ENCODE measurements at places on chromosomes 5 and 9.

DNA sequence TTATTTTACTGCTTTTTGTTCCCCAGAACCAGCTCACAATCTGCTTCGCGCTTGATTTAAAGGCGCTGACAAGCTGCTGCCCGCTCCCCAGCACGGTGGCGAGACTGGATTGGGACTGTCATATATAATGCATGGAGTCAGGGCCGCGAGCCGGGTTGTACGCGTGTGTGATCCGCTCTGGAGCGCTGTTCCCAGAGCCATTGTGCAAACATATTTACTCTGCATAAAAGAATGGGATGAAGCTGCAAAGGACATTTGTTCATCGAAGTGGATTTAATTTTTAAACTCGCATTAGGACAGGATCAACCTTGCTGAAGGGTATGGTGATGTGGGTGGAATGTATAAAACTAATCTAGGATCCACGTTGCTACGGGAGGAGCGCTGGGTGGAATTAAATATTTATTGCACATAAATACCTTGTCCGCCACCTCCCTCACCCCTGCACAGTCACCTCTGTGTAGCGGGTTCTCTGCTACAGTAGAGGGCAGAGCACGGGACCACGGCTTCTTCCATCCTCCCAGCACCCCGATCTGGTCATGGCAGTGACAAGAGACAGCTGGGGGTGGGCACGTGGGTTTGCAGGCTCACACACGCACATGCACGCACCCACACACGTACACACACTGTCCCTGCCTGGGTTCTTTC, 18.1 kb upstream of the FCN1 start:
- DNase-seq = no peak

DNA sequence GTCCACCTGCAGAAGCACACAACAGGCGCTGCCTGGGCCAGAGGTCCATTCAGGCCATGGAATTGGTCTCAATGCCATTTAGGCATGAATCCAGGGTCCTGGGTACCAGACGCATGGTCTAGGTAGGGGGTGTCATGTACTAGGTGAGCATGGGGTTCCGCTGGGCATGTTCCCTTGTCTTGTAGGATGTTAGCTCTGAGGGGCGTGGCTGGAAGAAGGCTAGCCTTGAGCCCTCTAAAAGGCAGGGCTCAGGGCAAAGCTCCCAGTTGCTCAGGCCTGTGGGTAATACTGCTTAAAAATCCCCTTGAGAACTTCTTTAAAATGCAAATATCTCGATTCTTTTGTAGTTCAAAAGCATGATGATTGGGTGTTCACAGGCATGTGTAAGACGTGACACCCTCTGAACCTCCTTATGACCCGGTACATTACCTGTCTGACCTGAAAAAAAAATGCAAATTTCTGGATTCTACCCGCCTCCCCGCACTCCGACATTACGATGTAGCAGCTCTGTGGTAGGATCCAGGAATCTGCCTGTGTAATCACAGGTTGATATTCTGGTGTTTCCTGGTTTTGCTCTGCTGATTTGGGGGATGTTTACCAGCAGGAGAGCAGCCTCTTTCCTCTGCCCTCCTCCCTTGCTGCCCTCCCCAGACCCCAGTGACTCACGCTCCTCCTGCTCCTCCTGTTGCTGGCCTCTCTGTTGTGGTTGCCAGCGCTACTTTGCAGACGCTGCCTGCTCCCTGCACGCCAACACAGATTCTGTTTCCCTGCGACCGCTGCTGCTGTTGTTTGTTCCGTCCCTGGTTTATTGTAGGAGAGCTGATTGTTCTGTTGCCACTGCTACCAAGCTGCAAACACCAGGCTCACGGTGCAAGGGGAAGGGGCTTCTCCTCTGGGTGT, 5.7 kb downstream of the TMC1 start:
- DNase-seq = peak; percentile 60

DNA sequence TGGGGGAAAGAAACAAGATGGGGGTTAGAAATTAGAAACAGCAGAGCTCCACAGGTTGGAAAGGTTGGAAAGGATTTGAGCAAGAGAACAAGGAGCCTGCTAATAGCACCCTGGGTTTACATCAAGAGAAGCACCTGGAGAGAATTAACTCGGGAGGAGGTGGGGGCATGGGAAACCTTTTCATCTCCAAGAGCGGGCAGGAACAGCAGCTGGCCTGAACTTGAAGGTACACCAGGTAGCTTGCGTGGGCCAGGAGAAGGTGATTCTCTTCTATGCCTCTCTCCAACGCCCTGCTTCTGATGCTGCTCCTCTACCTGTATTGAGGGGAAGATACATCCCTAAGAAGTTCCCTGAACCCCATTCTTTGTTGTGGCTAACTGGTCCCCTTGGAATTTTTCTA, 37.1 kb upstream of the GLRX start:
- DNase-seq = no peak

DNA sequence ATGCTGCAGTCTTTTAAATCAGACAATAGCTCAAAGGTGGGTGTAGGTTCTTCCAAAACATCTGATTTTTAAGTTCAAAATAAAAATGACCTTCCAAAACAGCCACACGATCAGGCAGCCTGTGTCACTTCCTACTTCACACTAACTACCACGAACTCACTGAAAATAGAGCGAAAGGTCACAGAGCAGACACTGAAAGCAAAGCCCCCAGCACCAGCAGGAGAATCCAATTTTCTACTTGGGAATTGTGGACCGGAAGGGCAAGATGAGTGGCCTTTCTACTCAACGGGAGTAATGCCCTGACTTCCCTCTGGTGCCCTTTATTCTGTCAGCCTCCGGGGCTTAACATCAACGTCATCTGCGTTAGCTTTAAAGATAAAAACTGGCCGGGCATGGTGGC, 107.8 kb upstream of the FAM120A start:
- no peak for DNase-seq

DNA sequence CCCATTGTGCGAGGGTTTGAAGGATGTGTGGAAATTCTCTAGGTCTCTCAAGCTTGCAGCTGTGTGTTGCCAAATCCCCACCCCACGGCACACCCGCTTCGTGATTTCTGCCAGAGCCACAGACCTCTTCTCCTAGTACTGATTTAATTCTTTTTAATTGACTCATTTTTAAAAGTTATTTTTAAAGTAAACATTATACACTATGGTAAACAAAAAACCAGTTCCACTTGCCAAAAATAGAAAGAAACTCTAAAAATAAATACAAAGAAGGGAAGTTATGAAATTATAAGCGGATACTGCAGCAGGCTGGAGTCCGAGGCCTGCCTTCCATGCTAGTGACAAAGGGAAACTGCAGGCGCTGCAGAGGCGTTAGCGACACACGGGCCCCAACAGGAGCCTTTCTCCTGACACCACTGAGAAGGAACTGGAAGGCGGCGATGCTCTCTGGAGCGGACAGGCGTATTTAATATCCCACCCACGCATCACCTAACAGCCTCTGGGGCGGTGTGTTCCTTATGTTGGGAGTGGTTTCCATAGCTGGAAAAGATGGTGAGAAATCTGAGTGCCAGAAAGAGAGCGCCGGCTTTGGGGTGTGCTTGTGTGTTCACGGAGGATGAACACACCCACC, 122.5 kb downstream of the COL23A1 start:
- no peak for DNase-seq

DNA sequence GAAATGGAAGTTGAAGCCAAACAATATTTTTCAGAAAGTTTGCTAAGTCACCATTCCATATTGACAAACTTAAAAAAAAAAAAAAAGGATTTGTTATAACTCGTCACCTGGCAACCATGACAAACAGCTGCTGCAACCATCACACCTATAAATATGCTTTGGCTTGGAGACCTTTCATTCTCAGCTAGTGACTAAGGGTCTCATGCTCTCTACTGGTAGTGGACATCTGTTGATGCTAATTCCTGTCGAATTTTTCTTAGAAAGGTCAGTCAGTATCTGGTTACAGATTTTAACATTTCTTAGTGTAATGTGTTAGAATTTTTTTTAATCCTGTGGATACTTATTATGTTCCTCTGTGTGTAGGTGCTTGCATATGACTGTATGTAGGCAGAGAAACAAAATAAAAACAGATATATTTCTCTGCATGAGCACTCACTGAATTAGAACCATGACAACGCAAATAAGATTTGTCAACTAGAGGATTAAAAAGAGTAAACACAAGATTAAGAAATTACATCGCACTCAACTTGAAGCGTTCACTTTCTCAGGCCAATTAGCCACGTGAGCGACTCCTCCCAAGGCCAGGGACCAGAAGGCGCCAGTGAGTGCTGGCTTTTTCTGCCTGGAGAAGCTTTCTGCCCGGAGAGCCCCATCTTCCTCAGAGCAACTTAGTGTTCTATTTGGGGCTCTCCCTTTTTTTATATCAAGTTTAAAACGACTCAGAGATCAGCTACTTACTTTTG, 27.0 kb upstream of the ZNF622 start:
- no peak for DNase-seq

DNA sequence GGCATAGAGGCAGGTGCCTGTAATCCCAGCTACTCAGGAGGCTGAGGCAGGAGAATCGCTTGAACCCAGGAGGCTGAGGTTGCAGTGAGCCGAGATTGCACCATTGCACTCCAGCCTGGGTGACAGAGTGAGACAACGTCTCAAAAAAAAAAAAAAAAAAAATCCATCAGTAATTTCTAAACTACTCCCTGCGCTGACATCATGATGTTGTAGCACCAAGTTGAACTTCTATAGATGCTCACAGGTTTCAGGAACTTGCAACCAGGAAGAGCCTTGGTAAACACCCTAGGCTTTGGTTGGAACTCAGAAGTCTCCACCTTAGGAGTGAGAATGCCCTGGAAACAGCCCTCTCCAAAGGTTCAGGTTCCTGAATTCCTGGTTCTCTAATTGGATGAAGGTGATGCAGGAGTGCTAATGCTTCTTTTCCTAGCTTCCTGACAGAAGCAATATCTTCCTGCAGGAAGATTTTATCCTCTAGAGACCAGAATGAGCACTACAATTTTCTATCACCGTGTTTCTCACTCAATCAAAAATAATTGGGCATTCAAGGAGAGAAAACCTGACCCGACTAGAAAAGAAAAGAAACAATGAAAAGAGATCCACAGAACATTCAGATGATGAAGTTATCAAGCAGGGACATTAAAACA, 469.6 kb downstream of the GADD45G start:
- DNase-seq = no peak

DNA sequence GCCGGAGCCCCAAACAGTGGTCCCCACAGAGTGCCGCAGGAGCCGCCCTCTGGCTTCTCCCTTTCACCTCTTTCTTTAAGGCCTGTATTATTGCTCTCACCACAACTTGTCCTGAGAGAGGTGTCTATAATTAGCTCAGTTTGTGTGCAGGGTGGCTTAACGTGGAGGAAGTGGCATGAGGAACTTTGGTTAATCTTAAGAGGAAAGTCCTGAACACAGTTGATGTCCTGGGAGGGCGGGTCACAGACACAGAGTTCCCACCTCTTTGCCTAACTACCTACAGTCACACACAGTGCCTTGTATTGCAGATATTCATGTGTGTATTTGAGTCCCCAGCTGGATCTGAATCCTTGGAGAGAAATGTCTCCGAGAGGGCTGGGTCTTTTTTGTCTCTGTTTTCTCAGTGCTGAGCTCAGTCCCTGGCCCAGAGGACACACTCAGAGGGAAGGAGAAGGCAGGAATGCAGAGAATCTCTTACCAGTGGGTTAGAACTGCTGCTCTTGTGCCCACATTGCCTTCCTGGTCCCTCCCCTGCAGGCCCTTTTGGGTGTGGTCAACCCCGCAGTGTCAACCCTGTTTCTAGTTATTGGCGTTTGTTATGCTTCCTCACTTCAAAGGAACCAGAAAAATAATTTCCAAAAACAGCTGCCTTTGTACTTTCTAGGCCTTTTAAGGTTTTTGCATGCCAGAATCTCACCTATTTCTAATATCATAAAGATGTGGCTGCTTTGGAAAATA, 392.5 kb downstream of the KDM4C start:
- DNase-seq = no peak
